ENCODE measurements at places on chromosomes 7 and 10.

DNA sequence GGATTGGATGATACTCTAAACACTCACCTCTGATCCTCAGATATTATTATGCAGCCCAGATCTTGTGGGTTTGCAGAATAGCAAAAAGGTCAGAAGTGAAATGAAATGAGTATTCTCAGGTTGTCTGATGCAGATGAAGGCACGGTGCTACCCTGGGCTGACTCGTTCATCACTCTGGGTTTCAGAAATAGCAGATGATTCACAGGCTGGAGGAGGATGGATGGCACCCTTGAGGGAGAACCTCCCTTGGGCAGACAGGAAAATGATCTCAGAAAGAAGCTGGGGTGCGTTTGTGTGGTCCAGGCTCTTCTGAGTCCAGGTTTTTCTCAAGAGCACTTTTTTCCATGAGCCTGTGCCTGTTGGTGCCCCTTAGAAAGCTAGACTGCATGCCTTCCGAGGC is 515.8 kb upstream of the MKI67 start:
- no peak for DNase-seq

DNA sequence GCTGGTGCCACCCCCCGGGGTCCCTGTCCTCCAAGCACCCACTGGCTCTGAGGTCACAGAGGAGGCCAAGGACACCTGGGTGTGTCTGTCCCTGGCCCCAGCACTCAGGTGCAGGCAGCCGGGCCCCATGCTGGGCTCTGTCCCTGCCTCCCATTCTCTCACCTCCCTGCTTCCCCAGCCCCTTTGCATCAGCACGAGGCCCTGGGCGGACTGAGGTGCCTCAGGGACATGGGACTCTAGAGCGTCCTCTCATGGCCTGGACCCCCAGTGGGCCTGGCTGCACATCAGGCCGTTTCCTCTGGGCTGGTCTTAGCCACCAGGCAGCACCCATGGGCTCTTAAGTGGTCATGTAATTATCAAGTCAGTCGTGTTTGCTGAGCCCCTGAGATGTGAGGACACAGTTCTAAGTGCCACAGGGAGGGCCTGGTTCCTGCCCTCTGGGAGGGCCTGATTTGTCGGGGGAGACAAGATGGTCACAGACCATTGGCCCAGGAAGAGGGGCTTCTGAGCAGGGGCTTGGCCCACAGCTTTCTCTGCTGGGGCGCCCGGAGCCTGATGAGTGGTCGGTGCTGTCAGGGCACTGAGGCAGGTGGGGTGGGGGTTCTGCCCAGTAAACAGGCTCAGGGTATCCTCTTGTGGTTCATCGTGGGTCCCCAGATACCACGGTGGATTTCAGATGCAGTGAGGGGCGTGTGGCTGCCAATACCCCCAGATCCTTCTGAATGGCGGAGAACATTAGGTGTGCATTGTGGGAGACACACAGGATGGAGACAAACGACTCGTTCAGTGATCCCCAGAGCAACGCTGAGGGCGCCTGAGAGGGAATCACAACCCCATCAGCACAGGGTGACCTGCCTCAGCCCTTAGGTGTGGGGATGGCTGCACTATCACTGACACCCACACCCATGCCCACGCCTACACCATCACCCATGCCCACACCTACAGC is 152.5 kb downstream of the WDR37 start:
- DNase-seq, result no peak

GRCh38 chr10:101466016-101466912 is 112.3 kb downstream of the BTRC start:
- no peak for DNase-seq

- DNase-seq, result no peak
These were observed 26.6 kb downstream of the ARMC10 start for GRCh38 chr7:103101543-103101942.

- no peak for DNase-seq
These were observed 5.2 kb downstream of the IKZF1 start for GRCh38 chr7:50309721-50310120.

DNA sequence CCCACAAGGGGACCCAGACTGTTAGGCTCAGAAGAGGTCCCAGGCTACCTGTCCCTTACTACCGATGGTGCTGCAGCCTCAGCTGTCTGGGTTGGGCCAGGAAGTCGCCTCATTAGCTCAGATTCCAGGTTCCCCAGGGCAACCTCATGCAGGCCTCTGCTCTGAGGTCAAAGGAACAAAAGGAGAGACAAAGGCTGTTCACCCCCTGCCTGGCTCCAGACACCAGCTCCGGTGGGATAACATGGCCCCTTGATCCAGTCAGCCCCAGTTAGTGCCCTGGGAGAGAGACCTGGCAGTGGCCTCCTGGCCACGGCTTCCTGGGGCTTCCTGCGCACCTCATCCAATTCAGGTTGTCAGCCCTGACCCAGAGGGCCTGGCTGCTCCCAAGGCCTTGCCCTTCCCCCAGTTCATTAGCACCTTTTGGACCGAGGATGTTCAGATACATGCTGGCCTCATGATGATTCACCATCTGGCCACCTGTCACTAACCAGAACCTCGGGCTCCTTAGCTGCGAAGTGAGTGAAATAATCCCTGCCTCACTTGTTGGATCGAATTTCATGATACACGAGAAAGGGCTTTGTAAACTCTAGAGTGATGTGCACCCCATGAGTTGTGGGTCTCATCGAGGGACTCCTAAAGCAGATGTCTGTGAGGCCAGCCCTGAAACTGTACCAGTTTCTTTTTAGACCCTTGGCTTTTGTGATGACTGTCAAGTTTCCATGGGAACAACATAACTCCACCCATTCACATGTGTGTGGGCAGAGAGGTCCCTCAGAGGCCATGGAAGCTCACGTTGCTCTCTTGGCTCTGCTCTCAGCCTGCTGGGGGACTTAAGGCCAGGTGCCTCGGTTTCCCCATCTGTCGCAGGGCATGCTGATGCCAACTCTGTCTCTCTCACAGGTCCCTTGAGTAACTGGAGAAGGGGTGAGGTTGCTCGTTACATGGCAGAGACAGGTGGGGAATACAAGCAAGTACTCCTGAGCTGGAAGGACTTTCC is 79.5 kb upstream of the PCBD1 start:
- no peak for DNase-seq

GRCh38 chr7:80773787-80774508 is 135.5 kb downstream of the CD36 start:
- no peak for DNase-seq

DNA sequence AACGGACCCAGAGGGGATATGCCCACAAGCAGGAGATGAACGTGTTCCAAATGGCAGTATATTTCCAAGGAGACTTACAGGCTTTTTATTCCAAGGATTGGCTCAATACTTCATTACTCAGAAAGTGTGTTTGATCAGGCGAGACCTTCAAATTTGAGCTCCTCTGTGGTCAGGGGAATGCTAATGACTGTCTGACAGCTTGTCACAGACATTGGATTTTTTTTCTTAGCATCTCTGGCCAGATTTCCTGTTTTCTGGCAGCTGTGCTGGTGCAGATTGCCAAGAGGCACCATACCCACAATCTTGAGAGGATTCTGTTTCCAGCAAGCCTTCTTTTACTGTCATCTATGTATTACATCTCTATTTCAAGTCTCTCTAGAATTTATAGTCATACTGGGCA is 93.8 kb downstream of the C1GALT1 start:
- DNase-seq, result no peak

- DNase-seq, result no peak
These were observed 1.2 kb downstream of the BRAF start for GRCh38 chr7:140923358-140924006.

DNA sequence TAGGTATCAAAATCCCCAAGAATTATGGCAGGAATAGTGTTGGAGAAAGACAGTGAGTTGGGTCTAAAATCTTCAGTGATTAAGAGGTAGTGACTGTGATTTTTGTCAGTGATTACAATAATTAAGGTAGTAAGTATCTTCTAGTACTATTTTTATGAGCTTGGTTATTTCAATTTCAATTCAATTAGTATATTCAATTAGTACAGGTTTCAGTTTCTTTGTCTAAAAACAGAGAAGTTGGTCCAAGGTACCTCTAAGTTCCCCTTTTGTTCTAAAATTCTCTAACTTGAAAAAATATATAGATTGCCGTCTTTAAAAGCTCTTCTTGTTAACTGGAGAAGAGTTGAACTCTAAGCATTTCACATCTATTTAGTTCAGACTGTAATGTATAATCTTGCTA is 82.9 kb downstream of the OTUD1 start:
- DNase-seq, result no peak

DNA sequence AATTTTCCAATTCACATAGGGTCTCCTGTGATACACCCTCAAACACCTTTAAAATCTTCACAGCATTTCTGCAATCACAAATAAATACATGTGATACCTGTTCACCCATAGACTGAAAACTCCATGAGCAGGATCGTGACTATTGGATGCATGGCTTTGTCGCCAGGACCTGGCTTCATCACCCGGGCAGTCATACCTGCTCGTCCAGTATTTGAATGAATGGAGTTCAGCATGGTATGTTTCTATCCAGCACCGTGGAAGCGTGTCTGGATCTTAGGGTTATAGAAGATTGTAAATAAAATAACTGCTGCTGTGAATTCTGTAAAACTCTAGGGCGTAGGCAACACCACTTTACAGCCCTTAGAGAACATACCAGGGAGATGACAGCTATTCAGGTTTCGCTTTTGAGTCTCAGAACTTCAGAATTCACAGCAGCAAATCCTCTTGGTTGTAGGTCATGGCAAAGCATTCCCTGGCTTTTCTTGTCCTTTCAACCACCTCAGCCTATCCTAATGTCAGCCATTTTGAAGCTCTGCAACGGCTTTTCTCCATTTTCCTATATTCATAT is 47.4 kb upstream of the USP6NL start:
- no peak for DNase-seq

DNA sequence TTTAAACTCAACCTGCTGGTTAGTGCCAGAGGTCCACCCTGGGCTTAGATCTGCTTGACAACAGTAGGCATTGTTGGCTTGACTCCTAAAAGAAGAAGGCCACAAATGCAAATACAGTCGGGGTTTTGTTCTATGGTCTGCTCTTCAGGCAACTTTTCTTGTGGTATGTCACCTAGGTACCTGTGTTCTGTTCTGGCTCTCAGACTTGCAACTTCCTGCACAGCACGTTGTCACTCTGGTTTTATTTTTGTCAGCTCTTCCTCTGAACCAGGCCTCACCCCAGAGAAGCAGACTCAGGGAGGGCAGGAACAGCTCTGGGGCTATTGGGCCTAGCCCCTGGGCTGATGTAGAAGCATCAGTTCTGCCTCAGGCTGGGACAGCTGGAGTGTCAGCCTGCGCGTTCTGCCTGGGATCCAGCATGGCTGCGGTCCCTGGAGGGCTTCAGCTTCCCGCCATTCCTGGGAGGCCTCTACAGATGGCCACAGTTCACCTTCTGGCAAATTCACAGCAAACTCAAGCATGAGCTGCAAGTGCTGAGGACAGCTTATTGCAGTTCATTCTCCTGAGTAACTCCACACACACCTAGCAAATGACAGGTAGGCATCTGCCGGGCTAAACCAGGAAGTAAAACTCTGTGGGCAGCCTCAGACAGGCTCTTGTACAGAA is 11.0 kb upstream of the PDCD4 start:
- DNase-seq, result no peak

DNA sequence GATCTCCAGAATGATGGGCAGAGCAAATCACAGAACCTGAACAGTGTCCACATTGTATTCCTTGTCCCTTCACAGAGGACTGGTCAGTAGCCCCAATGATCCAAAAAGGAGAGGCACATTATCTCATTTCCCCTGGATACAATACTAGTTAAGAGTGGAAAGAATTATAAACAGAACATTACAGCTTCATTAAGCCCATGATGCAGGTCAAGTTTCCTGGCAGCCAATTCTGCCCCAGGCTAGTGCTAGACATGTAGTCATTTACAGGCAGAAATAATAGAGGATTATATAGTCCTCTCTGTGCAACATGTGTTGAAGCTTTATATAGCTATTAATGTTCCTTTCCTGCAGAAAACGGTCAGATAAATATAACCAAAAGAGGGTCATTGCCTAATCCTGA is 124.3 kb upstream of the WNT16 start:
- DNase-seq, result peak; percentile 75

GRCh38 chr7:158240801-158241200 is 346.8 kb downstream of the PTPRN2 start:
- no peak for DNase-seq

- no peak for DNase-seq
These were observed 97.0 kb upstream of the DDC start for GRCh38 chr7:50662041-50662694.

GRCh38 chr10:29878492-29878891 is 180.9 kb downstream of the JCAD start:
- no peak for DNase-seq

DNA sequence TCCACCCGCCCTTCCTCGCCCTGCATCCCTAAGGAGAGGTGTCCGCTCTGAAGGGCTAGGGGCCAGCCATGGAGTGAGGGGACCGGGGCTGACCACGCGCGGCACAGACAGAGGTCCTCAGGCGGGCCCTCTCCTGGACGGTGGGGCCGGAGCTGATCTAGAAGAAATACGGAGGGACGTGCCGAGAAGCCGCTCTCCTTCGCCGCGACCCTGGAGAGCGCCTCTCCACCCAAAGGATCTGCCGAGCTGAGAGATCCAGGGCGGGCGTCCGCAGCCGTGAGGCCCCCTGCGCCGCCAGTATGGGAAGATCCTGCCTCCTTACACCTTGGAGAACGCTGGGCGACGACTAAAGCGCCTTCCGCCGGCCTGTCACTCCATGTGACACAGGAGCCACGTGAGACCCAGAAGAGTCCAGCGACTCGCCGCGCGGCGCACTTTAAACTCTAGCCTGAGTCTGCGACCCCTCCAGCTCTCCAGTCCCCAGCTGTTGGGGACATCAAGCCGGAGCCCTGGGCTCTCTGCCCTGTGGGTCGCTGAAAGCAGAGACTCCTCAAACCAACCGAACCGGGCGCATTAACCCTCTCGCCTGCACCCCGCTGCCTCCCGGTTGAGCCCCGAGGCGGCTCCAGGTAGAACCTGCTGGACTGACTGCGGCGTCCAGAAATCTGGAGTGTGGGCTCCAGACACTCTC is 1.5 kb upstream of the SFMBT2 start:
- no peak for DNase-seq

DNA sequence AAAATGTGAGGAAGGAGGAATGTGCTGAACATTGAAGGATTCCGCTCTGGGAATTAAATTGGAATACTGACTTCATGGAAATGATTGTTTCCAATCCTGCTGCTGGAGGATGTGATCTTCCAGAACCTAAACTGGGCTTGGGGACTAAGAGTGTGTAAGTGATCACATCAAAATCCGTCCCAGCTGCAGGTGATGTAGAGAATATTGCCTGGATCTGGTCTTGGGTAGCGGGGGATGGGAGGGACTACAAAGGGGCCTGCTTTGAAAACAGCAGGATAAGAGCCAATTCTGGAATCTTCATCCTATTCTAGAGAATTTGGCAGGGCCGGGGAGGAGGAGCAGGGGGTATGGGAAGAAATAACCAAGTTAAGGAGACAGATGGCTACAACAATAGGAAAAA is 552.2 kb upstream of the FZD8 start:
- DNase-seq, result no peak

DNA sequence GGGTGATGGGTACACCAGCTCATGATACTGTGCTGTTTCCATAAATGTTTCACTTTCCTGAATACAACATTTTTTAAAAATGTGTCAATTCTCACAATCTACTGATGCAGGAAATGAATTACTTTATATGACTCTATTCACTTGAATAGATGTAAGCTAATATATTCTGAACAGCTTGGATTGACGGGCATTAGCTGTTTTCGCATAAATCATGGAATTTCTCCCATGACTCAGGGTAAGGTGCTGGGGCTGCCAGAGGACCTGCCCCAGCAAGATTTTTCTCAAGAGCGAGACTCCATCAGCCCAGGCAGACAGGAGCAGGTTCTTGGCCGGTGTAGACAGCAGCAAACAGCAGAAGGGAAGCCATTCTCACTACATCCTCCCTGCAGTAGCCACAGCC is 107.1 kb downstream of the PFKFB3 start:
- DNase-seq, result no peak
